Right forelimb (tissue), 1 donor: ENCODE measurements at places on chromosomes 5 and 9.
A peak's percentile ranks its signal among the peaks of the same experiment; 100 is the strongest.

GRCh38 chr5:32143617-32144377 is 30.3 kb downstream of the GOLPH3 start:
- DNase-seq = no peak

DNA sequence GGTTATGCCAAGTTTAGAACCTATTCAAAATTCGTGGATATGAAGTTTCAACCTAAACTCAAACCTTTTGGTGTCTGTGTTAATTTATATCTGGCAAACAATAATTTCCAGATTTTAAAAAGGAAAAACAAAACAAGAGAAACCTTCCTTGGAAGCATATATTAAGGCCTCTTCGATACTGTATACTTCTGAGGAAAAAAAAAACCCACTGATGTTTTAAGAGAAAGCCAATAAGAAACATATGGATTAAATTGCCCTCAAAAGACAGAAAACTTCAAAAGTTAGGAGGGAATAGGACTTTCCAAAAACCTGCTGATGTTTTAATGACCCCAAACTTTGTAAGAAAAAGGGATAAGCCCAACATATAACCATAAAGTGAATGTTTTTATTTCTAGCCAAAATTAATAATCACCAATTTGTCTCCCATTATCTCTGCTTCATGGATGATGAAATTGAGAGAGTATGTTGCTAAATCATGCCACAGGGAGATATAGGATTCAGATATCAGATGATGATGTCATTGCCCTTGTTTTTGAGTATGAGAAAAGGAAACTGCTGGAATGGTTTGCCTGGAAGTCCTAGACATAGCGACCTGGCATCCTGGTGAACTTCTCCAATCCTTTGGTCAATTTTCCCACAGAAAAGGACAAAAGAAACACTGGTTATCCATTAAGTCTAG is 423.9 kb downstream of the DMRT2 start:
- no peak for DNase-seq

DNA sequence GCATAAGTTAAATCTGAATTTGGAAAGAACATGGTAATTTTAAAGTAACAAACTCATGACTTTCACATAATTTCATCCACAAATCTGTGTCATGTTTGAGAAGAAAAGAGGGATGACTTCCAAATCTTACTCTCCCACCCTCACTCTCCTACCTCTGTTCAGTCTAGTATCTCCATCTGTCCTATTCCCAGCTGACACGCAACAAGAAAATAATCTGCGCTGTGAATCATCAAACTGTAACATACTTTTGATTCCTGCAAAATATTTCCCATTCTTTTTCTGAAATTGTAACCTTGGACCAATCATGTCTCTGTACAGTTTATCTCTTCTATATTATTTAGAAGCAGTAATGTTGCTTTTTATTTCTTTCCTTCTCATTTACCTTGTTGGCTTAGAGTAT is 91.4 kb downstream of the SLC12A2 start:
- no peak for DNase-seq

DNA sequence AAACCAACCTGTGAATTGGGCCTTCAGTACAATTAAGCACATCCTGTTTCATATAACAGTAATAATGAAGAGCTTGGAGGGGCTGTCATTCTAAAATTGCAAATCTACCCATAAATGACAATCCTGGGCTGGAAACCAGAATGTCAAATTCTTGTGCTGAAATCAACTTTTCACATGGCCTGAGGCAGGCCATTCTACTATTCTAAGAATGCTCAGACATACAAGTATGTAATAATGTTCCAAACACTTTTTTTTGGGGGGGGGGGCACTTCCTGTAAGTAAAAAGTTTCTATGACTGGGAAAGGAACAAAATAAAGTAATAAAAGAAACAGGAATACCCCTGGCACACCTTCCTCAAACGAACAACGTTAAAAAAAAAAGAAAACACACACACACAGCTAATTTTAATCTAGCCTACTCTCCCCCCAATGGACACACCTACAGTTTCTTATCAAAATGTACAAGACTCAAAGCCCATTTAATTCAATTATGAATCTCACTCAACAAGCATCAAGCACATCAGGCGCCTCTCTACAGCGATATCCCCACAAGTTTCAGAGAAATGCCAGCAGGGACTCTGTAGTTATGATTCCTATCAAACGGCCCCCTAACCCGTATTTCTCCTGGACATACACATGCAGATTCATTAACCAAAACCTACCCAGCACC is 1.4 kb downstream of the ETF1 start:
- DNase-seq = no peak

DNA sequence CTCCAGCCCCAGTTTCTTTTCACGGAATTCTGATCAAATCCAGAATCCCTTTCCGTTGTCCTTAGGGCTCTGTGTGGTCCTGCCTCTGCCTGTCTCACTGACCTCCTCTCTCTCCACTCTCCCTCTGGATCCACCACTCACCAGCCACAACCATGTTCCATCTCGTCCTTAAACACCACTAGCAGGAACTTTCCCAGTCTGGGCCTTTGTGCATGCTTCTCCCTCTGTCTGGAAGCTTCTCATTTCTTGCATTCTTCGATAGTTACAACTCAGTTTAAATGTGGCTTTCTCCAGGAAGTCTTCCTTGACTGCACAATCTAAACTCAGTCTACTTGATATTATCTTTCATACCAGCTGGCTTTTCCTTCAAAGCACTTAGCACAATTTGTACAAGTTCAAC is 117.7 kb upstream of the MSX2 start:
- DNase-seq = no peak

DNA sequence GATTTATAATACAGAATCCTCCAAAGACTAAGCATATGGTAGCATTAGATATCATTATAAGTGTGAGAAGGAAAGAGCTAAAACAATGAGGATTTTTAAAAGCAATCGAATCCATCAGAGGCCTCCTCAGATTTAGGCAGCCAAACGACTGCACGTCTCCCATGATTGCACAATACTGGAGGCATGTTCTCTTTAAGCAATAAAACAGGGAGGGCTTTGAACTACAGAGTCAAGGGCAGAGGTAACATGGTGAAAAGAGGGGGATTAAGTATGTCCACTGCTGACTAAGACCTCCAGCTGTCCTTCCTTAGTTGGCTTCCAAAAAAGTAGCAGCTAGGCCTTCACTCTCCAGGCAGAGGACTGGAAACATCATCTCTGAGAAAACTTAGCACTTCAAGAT is 298.7 kb upstream of the RGMB start:
- DNase-seq = no peak

DNA sequence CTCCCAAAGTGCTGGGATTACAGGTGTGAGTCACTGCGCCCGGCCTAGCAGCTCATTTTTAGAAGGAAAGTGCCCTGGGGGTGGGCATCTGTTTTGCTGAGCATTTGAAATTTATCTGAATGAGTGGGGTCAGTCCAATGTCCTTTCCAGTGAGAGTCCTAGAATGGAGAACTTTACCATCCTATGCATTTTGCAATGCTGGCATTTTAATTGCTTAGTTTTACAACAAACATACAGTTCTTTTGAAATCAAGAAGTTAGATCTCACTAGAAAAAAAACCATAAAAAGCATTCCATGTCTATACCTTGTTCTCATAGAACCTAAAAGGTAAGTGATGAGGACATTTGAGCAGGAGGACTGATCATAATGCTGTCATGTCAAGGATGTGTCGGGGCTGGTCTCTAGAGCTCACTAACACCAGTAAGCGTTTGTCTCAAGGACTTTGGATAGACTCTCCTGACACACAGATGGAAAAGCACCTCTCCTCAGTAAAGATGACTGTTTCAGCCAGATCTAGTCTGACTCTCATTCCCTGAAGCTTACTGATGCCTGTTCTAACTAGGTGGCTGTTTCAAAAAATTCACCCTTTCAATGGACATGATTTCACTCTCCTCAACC is 83.9 kb downstream of the DCP2 start:
- DNase-seq = peak; percentile 7

- no peak for DNase-seq
Observed at GRCh38 chr5:134189031-134189430, 12.3 kb upstream of the SKP1 start.

- no peak for DNase-seq
Observed at GRCh38 chr5:170149206-170149515, 43.5 kb downstream of the FOXI1 start.

GRCh38 chr9:1747417-1747967 is 267.7 kb upstream of the SMARCA2 start:
- no peak for DNase-seq

- DNase-seq = no peak
Observed at GRCh38 chr9:102101723-102102122, 363.3 kb upstream of the GRIN3A start.

GRCh38 chr5:149938279-149938678 is 6.3 kb downstream of the PDE6A start:
- no peak for DNase-seq

DNA sequence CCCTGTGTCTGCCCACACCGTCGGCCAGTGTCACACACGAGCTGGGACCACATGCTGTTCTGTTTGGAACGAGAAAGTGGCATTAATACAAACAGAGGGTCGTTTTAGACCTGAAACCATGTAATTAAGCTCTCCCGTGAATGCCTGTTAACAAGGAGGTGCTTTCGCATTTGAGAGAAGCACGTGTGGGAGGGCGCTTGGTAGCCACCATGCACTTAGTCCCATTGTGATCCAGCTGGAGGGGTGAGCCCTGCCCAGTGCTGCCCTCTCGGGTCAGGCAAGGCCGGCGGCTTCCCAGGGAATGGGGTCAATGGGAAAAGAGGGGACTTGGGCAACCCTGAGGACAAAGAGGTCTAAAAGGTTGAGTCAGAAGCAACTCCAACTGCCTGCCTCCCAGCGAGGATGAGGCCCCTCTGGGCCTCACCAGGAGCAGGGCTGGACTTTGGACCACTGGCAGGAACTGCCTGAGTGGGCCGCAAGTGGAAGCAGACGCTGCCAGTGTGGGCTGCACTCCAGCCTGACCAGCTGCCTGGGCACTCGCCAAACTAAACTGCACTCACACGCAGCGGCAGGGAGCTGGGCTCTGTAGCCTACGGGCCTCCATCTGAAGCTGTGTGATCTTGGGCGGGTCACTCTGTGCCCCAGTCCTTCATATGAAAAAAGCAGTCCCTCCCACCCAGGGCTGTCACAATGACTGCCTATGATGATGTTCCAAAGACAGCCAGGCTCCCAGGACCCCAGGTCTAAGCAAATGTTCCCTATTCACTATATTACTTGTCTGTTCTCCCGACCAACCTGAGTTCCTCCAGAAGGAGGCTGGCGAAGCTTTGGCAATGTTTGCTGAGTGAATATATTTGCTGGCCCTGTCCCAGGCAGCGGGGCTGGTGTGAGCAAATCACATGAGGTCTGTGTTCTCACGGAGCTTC is 195.7 kb downstream of the CDK5RAP2 start:
- DNase-seq = peak; percentile 65

GRCh38 chr5:71586052-71586940 is 844 bp upstream of the MCCC2 start:
- no peak for DNase-seq

GRCh38 chr5:78447775-78448424 is 87.5 kb downstream of the SCAMP1 start:
- DNase-seq = no peak

DNA sequence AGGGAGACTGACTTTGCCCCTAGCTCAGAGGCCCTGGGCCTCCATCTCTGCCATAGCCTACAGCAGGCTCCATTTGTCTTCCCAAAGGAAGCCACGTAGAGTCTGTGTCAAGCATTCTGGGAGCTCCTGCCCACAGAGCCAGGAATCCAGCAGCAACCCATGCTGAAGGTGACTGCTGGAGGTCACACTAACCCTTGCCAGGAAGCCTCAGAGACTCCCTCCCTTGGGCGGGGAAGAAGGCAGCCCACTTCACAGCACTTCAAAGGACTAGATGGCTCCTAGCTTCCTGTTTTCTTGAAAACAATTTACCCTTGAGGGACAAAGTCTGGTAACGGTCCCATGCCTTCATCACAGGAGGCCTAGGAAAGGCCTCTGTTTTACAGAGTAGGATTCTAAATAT is 1.7 kb downstream of the CKMT2 start:
- DNase-seq = no peak
